ENCODE measurements at places on chromosomes 7 and 10.

DNA sequence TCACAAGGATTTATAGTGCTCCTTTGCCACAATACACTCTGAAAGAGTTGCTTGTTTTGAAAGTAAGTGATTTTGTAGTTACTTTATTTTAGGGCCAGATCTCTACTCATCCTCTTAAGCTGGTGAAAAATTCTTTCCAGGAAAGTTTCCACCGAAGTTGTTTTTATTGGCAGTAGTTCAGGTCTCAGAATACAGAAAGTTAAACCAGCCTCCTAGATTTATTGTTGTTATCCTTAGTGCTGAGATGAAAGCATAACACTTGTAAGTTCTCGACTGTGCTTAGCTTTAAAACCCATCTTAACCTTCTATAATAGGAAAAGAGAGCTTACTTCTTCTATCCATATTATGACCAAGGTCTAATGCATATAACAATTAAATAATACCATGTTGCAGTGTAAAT, 5.5 kb downstream of the AP3M1 start:
- peak; percentile 77 for DNase-seq

DNA sequence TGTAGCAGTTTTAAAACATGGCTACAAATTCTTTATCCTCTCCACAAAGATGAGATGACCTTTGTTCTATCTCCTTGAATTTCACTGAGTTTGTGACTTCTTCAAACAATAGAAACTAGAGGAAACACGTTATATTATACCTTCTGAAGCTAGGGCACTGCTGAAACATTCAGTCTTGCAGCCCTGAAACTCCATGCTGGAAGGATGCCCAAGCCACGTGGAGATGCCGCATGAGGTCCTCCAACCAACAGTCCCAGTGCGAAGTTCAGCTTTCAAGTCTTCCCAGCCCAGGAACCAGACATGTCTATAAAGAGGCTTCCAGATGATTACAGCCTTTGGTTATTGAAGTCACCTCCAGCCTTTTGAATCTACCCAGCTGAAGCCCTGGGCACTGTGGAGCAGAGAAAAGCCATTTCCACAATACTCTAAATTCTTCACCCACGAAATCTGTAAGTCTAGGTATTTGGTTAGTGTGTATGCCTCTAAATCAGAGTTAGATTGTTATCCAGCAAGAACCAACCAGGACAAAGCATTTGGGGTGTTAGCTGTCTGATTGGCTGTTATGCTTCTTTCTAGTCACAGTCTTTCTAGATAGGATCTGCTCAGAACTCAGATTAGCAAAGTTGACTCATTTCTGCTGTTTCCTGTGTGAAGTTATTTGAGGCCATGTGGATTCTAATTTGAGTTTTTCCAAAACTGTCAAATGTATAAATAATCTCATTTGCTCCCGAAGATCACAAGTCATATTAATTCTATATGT, 186.5 kb upstream of the TMEM72 start:
- peak; percentile 61 for DNase-seq

GRCh38 chr7:157516311-157516710, 179.5 kb downstream of the DNAJB6 start:
- no peak for DNase-seq

GRCh38 chr10:102869258-102870198, at the start of gene AS3MT:
AS3MT (plus strand) TSS chr10:102869470; CDS start chr10:102869593, 123 bp downstream.
- DNase-seq: peak; percentile 8

DNA sequence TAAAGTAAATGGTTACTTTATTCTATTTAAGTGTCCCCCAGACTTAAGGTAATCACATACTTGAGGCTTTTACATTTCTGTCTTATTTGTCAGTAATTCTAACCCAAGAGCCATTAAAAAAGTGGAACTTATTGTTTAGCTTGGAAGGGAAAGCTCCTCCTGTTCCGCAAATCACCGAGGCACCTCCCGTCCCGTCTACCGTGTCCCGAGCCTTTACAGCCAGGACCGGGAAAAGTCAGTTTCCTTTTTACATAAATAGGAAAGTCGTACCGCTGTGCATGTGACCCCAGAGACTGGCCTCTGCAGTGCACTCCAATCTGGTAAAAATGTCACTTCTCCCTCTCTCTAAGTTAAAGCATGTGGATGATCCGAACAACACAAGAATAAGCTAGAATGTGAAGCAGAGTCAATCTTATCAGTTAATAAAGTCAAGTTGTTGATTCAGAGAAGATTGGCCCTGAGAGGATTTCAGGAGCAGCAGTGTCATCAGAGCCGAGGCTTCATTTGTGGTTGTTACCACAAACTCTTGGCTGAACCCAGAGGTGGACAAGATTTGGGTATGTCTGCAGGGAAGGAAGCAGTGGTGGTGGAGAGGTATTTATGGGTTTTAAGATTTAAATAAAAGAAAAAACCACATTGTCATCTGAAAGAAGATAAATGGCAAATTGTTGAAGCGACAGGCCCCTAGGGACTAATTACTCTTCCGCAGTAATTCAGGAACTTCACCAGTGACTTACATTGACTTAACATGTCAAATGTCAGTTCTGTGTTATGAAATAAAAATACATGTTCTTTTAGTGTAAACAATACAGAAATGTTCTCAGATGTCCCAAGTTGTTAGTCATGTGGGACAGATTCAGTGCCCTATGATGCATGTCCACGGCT, 316.6 kb upstream of the ZNF32 start:
- DNase-seq: peak; percentile 88

- no peak for DNase-seq
These were observed 420 bp upstream of the MINPP1 start for GRCh38 chr10:87504307-87504639.

DNA sequence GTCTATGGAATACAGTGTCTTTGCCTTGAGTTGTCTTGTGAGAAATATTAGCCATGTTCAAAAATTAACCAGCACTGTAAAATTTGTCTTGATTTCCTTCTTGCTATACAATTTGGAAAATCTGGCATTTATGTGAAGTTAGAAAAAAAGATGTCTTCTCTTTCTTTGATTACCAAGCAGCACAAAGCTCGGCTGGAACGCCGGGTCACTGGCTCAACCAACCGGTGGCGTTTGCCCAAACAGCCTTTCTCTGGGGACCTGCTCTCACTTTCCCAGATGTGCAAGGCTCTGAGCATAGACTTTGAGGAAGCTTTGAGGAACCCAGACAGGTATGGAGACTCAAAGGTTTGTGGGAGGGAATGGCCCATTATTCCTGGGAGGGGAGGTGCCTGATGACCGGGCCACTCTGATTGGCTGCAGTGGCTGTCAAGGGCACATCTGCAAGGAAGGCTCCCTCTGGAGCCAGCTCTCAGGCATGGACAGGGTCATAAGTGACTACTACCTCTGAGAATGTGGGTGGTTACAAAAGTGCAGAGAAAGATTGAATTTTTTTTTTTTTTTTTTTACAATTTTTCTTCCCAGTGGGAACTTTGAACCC, 5.6 kb downstream of the BTBD16 start:
- no peak for DNase-seq

- no peak for DNase-seq
These were observed 31.8 kb upstream of the AKR1B10 start for GRCh38 chr7:134495546-134495945.

GRCh38 chr7:140322759-140323158, 75.6 kb downstream of the SLC37A3 start:
- DNase-seq: no peak

- DNase-seq: peak; percentile 38
These were observed 6.2 kb downstream of the C10orf105 start for GRCh38 chr10:71713135-71714030.

DNA sequence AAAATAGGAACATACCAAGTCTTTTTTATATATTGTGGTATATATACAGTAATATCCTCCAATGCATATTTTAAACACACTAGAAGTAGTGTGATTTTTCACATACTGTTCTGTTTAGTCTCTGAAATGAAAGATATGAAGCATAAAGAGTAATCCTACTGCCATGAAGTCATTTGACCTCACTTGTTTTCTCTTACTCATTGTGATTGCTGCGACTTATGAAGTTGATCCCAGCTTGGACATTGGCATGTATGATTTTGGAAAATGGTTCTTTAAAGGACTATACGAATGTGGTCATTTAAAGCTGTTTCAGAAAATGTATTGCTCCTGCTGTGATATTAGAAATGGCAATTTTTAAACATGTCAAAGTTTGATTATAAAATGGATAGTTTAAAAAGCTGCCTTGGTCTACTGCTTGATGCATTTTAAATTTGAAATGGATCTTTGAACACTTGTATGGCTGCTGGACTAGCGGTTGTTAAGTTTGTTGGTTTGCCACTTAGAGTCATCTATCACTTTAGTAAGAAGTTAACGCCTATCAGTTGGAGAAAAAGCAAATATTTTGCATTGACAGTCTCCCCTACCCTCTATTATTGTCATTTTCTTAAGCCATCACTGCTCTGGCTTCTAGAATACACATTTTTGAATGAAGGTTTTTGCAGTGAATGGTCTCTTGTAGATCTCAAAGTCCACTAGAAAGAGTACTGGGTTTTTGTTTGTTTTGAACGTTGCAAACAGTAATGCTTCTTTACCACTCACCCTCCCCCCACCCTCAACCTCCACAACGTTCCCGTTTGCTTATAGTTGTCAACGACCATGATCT, 881 bp upstream of the PCGF5 start:
- DNase-seq: no peak

- DNase-seq: no peak
These were observed 377.2 kb downstream of the PARD3 start for GRCh38 chr10:34437906-34438305.

GRCh38 chr7:34143402-34143801, 238.1 kb downstream of the BMPER start:
- no peak for DNase-seq

DNA sequence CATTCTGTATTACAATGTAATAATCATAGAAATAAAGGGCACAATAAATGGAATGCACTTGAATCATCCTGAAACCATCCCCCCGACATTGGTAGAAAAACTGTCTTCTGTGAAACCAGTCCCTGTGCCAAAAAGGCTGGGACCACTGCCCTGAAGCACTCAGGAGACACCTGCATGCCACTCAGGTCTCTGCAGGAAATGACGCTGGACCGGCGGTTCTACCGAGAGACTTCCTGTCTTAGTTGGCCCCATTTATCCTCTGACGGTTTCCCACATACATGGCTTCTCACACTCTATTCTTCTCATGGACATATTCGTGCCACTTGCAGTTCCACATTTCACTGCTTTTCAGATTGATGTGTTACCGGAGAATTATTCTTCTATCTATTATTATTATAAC, 617.5 kb downstream of the SDK1 start:
- DNase-seq: no peak

GRCh38 chr10:45453639-45454255, 79.7 kb downstream of the ALOX5 start:
- DNase-seq: no peak

DNA sequence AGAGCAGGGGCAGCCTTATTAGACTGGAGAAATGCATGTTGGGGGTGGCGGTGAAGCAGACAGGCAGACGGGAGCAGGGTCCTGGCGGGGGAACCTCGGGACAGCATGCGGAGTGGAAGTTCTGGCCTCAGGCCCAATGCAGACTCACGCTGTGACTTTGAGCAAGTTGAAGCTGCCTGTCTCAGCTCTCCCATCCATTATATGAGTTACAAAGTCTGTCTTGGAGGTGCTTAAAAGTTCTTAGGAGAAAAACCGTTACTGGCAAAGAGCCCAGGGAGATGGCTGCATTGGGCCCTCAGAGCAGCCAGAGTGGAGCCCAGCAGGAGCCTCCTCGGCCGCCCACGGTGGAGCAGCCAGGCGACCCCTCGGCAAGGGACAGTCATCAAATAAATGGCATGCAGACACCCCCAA, 509.5 kb downstream of the PLXNA4 start:
- DNase-seq: peak; percentile 13

DNA sequence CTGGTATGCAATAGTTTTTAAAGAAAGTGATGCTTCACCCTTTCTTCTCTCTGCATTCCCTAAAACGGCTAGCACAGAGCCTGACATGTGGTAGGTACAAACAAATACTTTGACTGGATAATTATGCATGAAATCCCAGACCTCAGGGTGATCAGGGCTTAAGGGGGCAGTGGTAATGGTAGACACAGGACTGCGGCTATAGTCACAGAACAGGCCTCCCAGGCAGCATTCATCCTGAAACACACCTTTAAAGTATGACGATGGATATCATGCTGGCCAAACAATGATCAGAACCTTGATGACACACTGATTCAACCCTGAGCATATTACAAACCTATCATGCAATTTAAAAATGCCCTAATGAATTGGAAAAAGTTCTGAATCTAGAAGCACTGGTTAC, 110.8 kb downstream of the PIP4K2A start:
- DNase-seq: no peak

GRCh38 chr7:130334274-130334673, 10.3 kb upstream of the CPA5 start:
- DNase-seq: no peak

- DNase-seq: peak; percentile 33
These were observed 22.1 kb upstream of the CARD11 start for GRCh38 chr7:3065724-3066143.

DNA sequence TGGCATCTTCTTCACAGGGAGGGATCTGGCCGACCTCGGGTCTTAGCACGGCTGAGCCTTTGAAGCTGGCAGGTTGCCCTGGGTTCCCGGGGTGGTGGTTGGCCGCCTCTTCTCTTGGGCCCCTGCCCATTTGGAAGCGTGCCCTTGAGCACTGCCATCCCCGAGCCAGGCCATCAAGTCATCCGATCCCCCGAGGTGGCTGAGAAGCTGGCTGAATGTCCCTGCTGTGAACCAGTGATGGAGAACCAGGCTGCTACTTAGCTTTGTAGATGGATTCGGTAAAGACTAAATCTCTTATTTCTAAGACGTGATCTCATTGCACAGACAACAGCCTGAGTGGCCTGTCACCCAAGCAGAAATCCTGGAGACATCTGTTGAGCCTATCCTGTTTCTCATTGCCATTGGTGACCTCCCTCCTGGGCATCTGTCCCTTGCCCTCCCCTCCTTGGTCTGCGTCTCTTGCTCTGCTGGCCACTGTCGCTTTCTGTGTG, 74.3 kb downstream of the GRK5 start:
- peak; percentile 22 for DNase-seq

GRCh38 chr10:112533916-112534315, 86.9 kb downstream of the VTI1A start:
- DNase-seq: no peak

GRCh38 chr7:974172-974571, 1.2 kb downstream of the COX19 start:
- no peak for DNase-seq

GRCh38 chr7:22444181-22444971, 55.6 kb downstream of the STEAP1B start:
- peak; percentile 69 for DNase-seq

- no peak for DNase-seq
These were observed 12.7 kb upstream of the GSAP start for GRCh38 chr7:77428777-77429231.

- DNase-seq: peak; percentile 64
These were observed 248.1 kb downstream of the MTERF1 start for GRCh38 chr7:91632234-91632940.

DNA sequence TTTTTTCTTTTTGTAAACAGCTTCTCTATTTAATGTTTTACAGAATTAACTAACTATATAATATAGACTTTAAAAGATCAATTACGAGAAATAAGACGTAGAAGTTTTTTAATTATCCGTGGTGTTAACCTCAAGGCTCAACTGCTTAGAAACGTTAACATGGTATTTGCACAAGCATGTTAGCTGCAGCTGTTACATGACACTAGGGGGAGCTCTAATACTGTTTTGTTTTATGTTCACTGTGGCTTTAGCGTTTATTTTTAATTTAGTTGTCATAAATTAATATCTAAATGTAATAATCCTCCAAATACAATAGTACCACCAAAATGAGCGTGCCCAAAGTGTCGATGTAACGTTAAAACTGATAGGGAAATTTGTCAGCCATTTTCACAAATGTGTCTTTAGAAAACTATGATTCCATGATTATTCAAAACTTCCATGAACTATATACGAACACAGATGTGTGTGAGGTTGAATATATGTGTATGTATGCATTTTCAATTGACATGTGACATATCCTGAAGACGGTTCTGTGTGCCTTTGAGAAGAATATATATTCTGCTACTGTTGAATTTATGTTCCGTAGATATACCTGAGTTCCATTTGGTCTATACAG, 828.8 kb upstream of the MBL2 start:
- peak; percentile 60 for DNase-seq
